Hematopoietic multipotent progenitor cell treated with erythropoietin and hydrocortisone succinate and interleukin-3 and kit ligand, for 6 days (in vitro differentiated cells): ENCODE measurements at places on chromosomes 5 and 9.

GRCh38 chr5:106600803-106601202 lies 1069.9 kb downstream of the EFNA5 start:
- DNase-seq: no peak

DNA sequence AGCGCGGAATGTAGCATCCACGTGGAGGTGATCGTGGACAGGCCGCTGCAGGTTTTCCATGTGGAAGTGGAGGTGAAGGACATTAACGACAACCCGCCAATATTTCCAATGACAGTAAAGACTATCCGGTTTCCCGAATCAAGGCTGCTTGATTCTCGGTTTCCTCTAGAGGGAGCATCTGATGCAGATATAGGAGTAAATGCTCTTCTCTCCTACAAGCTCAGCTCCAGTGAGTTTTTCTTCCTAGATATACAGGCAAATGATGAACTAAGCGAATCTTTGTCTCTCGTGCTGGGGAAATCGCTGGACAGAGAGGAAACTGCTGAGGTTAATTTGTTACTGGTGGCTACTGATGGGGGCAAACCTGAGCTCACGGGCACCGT lies 598 bp downstream of the PCDHA2 start:
- DNase-seq: peak; percentile 12

DNA sequence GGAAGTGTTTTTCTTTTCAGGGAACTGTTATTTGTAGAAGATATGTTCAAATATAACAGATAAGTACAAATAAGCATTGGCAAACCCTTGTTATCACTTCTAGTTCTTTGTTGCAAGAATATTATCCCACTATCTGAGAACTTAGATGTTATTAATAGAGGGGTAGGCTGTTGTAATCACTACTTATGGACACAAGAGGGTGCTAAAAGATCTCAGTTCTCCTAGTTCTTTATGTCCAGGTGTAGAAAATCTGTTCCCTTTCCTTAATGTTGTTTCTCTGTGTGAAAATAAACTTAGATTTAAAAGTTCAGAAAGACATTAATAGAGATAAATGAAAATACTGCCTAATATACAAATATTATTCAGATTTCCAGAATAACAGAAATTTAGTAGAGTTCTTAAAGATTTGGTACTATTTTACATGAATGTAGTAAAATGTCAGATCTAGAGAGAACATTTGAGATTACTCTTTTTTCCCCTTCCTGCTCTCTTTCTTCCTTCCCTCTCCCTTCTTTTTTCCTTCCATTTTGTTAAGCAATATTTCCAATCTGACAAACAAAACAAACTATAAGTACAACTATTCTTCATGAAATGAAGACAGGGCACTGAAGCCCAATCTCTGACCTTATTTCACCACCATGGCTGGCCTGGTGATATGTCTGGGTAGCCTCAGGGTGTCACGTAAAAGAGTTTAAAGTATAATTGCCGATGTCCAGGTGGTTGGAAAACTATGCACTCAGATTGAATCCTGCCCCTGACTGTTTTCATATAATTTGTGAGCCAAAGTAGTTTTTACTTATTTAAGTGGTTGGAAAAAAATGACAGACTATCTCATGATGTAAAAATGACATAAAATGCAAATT lies 43.6 kb upstream of the C5orf46 start:
- peak; percentile 73 for DNase-seq

DNA sequence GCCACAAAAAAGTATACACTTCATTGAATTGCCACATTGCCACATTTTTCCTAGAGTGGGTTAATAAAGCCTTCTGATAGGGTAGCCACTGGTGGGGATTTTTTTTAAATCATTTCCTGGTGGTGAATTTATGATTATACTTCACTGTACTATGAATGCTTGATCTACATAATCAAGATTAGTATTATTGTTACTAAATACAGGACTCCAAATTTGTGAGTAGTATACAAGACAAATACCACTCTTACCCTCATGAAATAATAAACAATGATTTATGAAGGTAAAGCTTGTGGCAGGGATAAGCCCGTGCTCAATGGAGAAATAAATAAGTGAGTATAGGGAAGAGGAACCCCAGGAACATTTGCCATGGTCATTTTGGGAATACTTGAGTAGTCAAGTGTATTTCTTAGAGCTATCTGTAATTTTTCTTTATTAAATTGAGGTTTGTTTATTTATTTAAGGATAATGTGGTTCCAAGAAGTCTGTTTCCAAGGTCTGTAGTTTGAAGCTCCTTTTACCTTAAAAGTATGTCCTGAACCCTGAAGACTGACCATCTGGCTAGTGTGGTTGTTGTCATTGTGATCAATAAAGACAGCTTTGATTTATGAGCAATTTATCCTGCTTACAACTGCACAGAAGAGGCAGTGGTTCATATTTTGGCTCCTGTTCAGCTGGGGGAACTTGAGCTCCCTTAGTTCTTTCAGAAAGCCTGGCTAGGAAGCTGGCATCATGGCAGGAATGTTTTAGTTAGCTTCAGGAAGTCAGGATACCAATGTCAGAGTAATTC lies 118.6 kb downstream of the ZSWIM6 start:
- no peak for DNase-seq

DNA sequence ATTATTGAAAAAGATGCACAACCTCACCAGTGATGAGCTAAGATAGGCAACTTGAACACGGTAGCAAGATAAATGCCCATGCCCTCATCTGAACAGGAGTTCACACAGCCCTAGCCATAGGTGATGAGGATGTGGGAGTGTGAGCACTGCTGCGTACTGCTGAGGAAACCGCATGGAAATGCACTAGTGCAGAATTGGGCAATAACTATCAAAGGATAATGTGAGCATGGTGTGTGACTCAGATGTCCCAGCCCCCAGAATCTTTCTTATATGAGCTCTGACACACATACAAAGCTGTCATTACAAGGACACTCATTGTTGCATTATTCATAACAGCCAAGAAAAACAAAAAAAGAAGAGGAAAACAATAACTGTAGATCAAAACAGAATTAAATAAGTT lies 521.2 kb downstream of the IRX1 start:
- DNase-seq: no peak

GRCh38 chr5:17214893-17215292 lies 2.5 kb upstream of the BASP1 start:
- DNase-seq: no peak

GRCh38 chr5:61599370-61600122 lies 267.5 kb downstream of the ZSWIM6 start:
- DNase-seq: no peak

DNA sequence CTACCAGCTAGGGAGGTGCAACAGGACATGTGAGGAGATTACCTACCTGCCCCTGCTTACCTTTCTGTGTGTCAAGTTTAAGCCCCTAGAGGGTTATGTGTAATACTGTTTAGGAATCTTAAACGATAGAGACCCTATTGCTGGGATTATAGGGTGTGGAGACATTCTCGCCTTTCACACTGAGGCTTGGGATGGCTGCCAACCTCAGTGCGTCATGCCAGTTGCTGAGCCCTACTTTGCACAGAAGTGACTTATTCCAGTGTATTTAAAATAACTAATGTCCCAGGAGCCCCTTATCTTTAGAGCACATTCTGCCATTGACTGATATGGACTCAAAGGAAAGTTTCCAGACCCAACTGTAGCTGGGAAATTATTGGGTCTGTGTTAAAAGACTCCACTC lies 76.6 kb upstream of the XPA start:
- peak; percentile 81 for DNase-seq

DNA sequence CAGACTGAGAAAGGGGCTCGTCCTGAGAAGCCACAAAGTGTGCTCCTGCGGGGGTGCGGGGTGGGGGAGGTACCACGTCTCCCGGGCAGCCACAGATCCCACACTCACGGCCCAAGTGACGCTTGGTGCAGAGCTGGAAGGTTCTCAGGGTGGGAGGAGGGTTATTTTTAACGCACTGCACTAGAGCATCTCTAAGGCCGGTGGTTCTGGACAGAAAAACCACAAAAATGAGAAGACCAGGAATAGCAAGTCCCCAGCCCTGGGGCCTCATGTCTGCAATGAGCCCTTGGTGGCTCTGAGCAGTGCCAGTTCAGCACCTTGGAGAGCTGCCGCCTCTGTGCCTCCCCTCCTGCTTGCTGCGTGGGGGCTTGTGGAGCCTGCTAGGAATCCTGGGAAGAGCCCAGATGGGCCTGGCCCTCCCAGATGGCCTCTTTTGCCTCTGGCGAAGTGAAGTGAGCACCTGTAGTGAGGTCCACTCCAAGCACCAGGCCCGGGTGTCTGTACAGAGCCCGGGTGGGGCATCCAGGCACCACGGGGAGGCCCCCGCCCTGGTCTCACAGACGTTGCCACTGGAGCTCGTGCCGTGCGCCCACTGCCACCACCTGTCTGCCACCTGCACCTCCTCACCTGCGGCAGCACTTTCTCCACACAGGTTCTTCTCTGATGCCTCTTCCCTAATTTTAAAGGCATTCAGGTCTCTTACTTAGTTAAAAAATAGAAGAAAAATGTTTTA lies 48.9 kb upstream of the CACNA1B start:
- peak; percentile 64 for DNase-seq

DNA sequence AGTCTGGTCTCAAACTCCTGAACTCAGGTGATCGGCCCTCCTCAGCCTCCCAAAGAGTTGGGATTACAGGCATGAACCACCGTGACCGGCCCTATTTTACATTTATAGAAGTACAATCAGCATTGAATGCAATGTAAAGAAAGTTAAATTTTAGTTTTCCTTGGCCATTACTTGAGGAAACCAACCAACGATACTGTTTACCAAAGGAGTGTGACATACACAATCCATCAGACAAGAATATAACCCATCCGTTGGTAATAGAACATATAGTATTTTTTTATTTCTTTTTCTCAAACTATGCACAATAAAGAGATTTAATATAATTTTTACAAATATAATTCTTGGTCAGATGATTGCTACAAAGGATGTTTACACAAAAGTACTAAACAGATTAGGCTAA lies 63.1 kb upstream of the MOCS2 start:
- DNase-seq: no peak

- DNase-seq: no peak
Observed at GRCh38 chr9:28956116-28956880, 1383.0 kb upstream of the C9orf72 start.

GRCh38 chr9:127883959-127884358 lies 6.5 kb upstream of the AK1 start:
- no peak for DNase-seq

DNA sequence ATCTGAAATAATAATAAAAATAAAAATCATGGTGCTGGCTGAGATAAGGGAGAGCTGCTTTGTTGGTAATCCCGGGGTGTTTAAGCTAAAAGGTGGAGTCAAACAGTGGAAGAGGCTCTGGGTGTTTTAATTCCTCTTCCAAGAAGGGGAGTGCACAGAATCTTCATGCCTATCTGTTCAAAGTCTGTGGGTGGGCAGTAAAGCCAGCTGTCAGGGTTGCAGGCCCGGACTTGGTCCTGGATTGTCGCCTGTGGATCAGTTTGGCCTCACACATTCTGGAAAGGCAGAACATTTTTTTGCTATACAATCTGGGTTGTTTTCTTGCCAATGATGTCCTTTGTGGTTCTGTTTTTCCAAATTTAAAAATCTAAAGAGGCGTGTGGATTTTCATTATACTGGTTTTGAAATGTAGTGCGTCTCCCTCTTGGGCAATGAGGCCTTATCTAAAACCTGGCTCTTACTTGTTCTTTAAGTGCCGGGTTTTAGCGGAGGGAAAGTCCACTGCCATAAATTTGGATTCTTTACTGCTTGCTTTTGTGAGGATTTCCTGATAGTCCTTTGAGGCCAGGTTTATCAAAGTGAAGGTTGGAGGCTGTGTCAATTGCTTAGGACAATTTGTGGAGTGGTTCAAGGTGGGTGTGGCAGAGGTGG lies 5.8 kb downstream of the ANKDD1B start:
- DNase-seq: no peak

DNA sequence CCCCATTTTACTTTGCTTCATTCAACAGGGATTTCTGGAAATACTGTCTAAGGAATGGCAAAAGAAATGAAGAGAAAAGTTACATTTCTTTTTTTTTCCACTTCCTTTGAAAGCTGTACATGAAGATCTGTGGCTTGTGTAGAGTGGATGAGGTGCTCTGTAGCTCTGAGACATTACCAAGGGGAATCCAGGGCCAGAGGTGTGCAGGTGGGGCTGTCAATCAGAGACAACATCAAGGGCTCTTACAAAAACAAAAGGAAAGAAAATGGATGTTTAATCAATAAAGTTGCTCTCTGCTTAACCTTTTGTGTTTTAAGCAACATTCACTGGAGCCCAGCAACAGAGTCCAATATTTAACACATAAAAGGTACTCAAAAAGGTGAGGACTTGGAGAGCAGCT lies 391.1 kb downstream of the TMEM38B start:
- DNase-seq: no peak

GRCh38 chr9:133961226-133962165 lies 30.6 kb downstream of the VAV2 start:
- DNase-seq: no peak

GRCh38 chr5:4387290-4387689 lies 752.8 kb upstream of the ADAMTS16 start:
- DNase-seq: no peak

- DNase-seq: no peak
Observed at GRCh38 chr9:114504341-114505186, 709 bp downstream of the WHRN start.

- DNase-seq: no peak
Observed at GRCh38 chr9:77418226-77418625, 229.9 kb downstream of the GNA14 start.

DNA sequence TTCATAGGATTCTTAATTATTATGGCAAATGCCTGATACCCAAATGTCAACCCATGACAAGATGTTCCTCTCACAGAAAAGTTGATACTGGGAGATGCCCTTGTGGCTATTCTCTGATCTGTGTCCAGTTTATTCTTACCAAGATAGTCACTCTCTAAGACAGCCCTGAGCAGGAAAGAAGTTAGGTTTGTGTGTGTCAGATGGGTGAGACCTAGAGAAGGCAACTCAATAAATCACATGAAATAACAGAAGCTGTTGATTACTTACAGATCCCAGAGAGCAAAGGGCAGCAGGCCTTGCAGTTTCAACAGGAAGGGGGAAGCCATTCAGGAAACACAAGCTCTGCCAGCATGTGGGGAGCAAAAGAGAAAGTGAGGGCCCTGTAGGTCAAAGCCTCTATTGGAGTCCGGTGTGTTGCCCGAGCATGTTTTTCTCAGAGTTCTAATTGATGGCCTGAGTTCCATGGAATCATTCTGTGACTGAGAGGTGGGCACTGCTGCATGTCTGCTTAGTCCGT lies 1193.7 kb upstream of the CDH18 start:
- no peak for DNase-seq
